ENCODE measurements at places on chromosomes 5 and 9. TPM values are rescaled to one million over a fixed set of nuclear protein-coding genes. Genes with fewer than 3 reads are reported as not detected.

- no peak for DNase-seq
Measured at GRCh38 chr9:31259824-31260223, 1124.6 kb upstream of the ACO1 start.

GRCh38 chr5:134577022-134577795, 51.7 kb downstream of the JADE2 start:
- peak; percentile 89 for DNase-seq

- no peak for DNase-seq
Measured at GRCh38 chr9:7058473-7058872, 300.7 kb downstream of the KDM4C start.

- DNase-seq, result no peak
Measured at GRCh38 chr9:1267581-1267980, 217.4 kb downstream of the DMRT2 start.

GRCh38 chr5:71934322-71934721, 173.0 kb upstream of the MAP1B start:
- DNase-seq, result no peak

- DNase-seq, result no peak
Measured at GRCh38 chr9:123614306-123615263, 258.6 kb downstream of the CRB2 start.

DNA sequence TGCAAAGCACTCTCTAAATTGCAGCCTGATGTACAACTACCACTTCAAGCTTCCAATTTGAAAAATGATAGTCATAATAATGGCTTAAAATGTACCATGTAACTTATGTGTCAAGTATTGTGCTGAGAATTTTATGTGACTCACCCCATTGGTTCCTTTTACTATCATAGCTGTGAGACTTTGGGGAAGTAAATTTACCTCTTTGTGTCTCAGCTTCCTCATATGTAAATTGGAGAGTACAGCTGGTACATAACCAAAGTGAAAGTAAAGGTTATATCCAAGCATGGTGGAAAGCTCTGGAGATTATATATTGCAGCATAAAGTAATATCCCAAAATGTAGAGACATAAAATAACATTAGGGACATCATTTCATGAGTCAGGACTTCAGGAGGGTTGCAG, 2200.4 kb upstream of the C9orf72 start:
- DNase-seq, result no peak

- DNase-seq, result peak; percentile 48
Measured at GRCh38 chr5:45038366-45038987, 229.7 kb downstream of the MRPS30 start.

GRCh38 chr9:105331160-105331559, 86.7 kb downstream of the SLC44A1 start:
- no peak for DNase-seq

DNA sequence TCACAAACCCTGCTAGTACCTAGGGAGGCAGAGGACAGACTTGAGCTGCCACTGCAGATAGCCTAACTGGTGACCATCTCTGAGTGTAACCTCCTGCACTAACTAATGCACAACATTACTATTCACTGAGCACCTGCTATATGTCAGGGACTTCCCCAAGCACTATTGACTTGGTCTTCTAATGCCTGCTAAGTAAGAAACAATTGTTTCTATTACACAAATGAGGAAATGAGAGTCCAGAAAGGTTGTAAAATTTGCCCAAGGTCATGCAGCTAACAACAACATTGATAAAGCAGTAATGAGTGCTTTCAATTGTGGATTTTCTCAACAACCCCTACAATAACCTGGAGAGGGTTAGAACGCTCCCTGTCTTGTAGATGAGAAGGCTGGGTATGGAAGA, 183.7 kb downstream of the ZNF462 start:
- no peak for DNase-seq

DNA sequence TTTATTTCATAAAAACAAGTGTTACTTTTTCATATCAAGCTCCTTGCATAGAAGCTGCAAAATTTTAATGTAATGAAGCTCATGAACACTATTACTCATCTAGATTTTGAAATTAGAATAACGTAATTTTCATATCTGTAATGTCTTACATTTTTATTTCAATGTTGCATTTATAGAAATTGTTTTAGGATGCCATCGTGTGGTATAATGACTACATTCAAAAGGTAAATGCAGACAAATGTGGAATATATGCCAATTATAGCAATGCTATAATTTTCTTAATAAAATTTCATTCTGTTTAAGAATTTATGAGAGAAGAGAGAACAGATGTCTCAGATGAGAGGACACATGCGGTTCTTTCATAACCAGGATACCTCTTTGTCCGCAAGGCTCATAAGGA, 230.2 kb downstream of the TMEM232 start:
- no peak for DNase-seq

- no peak for DNase-seq
Measured at GRCh38 chr9:130467316-130467715, 22.6 kb downstream of the ASS1 start.

GRCh38 chr9:132794730-132795380, 83.2 kb downstream of the AK8 start:
- DNase-seq, result no peak

- DNase-seq, result peak; percentile 68
Measured at GRCh38 chr9:2621722-2622460, at the start of gene VLDLR. Gene VLDLR, plus strand, starts transcription at chr9:2621787. Its CDS starts 403 bp downstream, at chr9:2622190.

- DNase-seq, result peak; percentile 90
Measured at GRCh38 chr5:41115281-41115680, 44.1 kb upstream of the MROH2B start.

- peak; percentile 86 for DNase-seq
Measured at GRCh38 chr5:144191998-144192397, 21.3 kb downstream of the KCTD16 start.

GRCh38 chr5:93583439-93583767, 381 bp downstream of the NR2F1 start:
- no peak for DNase-seq

DNA sequence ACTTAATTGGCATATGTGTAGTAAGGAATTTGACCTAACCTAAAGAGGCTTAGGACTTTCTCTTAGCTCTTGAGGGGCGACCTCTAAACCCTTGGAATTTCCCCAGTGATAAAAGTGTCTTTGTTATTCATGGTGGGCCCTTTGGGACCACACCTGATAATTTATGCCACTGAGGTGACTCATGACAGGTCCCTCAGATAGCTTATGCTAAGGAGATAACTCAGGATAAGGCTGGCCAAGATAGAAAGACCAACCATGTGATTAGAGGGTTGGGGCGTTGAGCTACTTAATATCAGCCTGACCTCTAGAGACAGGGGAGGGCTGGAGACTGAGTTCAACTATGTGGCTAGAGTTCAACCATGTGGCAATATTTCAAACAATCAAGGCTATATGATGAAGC, 218.1 kb downstream of the AP3B1 start:
- DNase-seq, result no peak

GRCh38 chr5:71528206-71528605, 58.9 kb upstream of the MCCC2 start:
- peak; percentile 70 for DNase-seq

DNA sequence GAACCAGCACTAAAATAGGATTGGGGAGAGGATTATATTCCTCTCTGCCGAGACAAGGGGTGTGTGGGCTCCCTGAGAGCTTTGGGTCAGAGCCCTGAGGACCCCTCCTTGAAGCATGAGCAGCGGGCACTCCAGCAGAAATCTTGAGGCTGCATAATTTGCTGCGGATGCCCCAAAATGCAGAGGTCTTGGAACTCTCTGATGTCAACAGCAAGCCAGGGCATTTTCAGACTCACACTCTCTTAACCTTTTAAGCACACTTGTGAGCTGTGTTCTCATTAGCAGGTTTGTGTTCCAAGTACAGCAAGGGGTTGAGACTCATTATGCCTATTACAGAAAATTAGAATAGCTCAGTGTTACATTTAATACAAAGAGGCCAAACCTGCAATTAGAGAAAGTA, 513.0 kb upstream of the ADAMTS16 start:
- DNase-seq, result no peak

- peak; percentile 58 for DNase-seq
Measured at GRCh38 chr9:137064027-137064879, 6.1 kb downstream of the SAPCD2 start.

GRCh38 chr9:107388890-107389289, 100.7 kb downstream of the KLF4 start:
- no peak for DNase-seq

Gene OMD
- total RNA-seq, result not detected

Gene CD74
- total RNA-seq, result not detected

Gene CARTPT
- not detected for total RNA-seq

Gene DIPK1B
- total RNA-seq, result not detected

Gene CER1
- total RNA-seq, result not detected

Gene SHISAL2B
- total RNA-seq, result not detected

All from GM23248 (cell line).